ENCODE measurements at places on chromosomes 5 and 9. TPM values are rescaled to one million over a fixed set of nuclear protein-coding genes. Genes with fewer than 3 reads are reported as not detected.

GRCh38 chr9:29838491-29839020 lies 2265.3 kb upstream of the C9orf72 start:
- DNase-seq = peak; percentile 22

GRCh38 chr5:151258201-151258611 lies 5.2 kb downstream of the GM2A start:
- no peak for DNase-seq

- no peak for DNase-seq
Measured at GRCh38 chr9:745761-746380, 95.6 kb upstream of the DMRT1 start.

OR5C1 gene
- polyA plus RNA-seq = not detected

TLE1 gene
- polyA plus RNA-seq = 62.6 TPM

DNA sequence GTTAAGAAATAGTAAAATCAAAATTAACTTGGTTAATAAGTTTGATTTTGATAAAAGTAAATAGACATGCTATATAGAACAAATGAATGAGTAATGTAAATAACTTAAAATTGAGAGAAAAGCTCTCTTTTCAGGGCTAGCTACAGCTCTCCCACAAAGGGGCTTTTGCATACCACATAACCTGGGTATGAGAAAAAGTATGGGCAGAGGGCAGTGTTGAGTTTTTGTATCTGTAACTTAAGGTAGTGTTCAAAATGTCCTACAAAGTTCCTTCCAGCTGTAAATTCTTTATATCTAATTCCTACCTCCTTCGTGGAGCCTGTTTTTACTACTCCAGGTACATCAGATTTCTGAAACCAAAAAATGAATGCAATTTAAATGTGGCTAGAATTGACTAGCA lies 18.9 kb upstream of the TTC33 start:
- DNase-seq = no peak

DNA sequence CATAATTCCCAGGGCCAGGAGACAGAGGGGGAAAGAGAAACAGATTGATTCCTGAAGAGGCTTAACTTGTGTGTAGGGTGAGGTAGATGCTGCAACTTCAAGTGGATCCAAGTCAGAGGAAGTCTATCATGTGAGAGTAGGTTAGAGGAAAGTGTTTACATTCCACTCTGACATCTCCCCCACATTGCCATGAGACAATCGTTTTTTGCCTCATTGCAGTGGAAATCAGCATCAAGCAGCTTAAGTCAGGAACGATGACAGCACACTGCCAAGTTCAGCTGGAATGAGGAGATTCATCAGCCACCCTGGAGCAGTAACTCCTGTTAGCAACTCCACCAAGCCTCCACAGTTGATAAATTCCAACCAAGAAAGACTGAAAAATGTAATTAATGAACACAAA lies 689.7 kb upstream of the MEF2C start:
- no peak for DNase-seq

GRCh38 chr5:6404129-6404528 lies 25.8 kb upstream of the MED10 start:
- DNase-seq = no peak

ANKRD18B gene
- polyA plus RNA-seq = 0.81 TPM

AMBP gene
- polyA plus RNA-seq = not detected

GRCh38 chr9:17082343-17083064 lies 52.3 kb upstream of the CNTLN start:
- peak; percentile 28 for DNase-seq

- DNase-seq = no peak
Measured at GRCh38 chr5:6338135-6338534, 40.2 kb downstream of the MED10 start.

- DNase-seq = no peak
Measured at GRCh38 chr9:71783120-71783523, 14.8 kb upstream of the CEMIP2 start.

- no peak for DNase-seq
Measured at GRCh38 chr9:109253637-109254284, 67.1 kb downstream of the EPB41L4B start.

DNA sequence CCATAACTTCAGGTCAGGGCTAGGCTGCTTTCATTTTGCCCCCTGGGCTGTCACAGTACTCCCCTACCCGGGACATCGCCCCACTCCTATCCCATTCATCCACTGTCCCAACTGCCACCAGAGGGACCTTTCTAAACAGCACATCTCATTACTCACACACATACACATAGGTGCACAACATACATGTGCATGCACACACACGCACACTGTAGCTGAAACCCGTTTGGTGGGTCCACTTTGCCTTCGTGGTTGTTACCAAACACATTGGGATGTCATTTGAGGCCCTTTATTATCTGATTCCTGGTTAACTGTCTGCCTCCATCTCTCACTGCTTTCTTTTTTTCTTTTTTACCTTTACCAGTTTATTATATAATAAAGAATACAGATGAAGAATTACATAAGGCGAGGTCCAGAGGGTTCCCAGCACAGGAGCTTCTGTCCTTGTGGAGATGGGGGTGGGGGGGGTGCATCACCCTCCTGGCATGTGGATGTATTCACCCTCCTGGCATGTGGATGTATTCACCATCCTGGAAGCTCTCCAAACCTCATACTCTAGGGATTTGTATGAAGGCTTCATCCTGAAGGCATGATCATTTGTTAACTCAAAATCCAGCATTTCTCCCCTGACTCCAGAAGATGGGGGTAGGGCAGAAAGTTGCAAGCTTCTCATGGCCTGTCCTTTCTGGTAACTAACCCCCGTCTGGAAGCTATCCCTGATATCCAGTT lies 186.0 kb downstream of the GOLPH3 start:
- DNase-seq = peak; percentile 96

- DNase-seq = no peak
Measured at GRCh38 chr9:29806937-29807618, 2233.8 kb upstream of the C9orf72 start.

ANKRD31 gene
- polyA plus RNA-seq = 0.08 TPM

DNA sequence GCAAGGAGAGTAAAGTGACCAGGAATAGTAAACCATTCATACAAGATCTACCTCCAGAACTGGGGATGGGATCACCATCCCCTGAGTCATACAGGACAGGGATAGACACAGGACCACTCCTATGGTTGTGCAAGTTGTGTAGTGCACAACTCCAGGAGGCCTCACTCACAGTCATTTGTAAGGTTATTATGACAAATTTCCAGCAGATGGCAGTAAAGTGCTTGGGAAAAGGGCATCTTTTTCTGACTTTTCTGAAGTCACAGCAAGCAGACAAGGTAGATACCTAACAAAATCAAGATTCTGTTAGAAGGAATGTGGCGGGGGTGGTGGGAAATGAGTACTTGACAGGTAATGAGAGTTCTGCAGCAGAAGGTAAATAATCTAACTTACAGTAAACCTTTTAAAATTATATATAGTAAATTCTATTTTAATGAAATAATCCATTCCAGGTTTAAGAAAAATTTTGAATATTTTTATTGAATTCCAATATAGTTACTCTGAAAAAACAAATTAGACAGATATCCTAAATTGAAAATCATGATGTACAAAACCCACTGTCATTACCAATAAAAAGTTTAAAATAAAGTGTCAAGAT lies 16.7 kb upstream of the KIF27 start:
- DNase-seq = peak; percentile 71

DNA sequence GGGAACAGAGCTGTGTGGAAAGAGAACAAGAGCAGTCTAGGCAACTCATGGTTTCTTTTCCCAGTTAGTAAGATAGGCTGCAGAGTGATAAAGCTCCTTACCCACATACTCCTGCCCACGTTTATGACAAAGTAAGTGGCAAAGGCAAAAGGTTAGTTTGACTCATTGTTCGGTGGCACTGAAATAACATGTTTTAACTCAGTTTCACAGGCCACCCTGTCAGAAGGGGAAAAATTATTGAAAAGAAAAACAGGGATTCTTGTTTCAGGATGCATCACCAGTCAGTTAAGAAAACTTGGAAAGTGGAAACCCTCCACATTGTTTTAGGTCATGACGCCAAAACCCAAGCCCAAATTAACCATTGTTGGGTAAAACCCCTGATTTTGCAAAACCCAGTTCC lies 22.3 kb upstream of the DAB2 start:
- DNase-seq = no peak

- DNase-seq = no peak
Measured at GRCh38 chr9:107928701-107929371, 439.3 kb upstream of the KLF4 start.

SLC36A2 gene
- polyA plus RNA-seq = not detected

PCDHA3 gene
- 0.19 TPM for polyA plus RNA-seq

- DNase-seq = no peak
Measured at GRCh38 chr5:172114875-172115422, 73.1 kb downstream of the STK10 start.

- no peak for DNase-seq
Measured at GRCh38 chr9:123883634-123884033, 46.3 kb downstream of the DENND1A start.

GRCh38 chr5:77438071-77438470 lies 54.0 kb downstream of the WDR41 start:
- no peak for DNase-seq

ARL14EPL gene
- not detected for polyA plus RNA-seq

DNA sequence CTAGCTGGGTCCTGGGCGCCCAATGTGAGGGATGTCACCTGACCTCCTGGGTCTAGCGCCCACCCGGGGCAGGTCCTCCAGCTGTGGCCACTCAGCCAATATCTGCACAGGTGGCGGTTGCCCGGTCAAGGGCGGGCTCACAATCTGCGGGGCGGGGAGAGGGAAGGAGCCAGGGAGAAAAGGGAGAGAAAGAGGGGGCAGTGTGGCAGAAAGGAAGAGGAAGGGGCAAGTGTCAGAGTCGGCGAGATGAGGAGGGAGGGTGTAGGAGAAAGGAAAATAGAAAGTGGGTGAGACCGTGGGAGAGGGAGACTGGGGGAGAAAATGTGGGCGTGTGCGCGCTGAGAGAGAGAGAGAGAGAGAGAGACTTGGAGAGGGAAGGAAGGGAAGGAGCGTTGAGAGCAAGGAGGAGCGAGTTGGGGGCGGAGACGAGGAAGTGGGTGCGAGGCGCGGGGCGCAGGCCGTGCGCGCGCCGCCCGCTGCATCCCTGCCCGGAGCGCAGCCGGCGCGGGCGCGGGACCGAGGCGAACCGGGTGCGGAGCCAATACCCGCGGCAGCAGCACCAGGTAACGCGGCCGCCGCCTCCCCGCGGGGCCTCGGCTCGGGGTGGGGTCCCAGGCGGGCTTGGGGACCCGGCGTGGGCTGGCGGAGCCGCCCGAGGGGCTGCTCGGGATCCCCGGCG lies at the start of gene HRH2:
Gene HRH2 (plus strand): TSS at position 479 of the 679 bp plus-strand sequence. CDS start 25,163 bp downstream, outside the sequence.
- peak; percentile 34 for DNase-seq

DNA sequence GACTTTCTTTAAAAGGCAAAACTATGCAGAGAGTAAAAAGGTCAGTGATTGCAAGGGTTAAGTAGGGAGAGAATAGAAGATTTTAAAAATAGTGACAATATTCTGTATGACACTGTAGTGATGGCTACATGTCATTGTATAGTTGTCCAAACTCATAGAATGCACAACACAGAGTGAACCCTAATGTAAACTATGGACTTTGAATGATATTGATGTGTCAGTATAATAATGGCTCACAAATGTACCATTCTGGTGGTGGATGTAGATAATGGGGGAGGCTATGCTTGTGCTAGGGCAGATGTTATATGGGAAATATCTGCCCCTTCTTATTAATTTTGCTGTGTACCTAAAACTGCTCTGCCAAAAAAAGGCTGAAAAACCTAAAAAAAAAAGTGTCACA lies 468.9 kb downstream of the KIF4B start:
- DNase-seq = no peak

GRCh38 chr9:18910916-18911315 lies 122.1 kb downstream of the SAXO1 start:
- peak; percentile 49 for DNase-seq

DNA sequence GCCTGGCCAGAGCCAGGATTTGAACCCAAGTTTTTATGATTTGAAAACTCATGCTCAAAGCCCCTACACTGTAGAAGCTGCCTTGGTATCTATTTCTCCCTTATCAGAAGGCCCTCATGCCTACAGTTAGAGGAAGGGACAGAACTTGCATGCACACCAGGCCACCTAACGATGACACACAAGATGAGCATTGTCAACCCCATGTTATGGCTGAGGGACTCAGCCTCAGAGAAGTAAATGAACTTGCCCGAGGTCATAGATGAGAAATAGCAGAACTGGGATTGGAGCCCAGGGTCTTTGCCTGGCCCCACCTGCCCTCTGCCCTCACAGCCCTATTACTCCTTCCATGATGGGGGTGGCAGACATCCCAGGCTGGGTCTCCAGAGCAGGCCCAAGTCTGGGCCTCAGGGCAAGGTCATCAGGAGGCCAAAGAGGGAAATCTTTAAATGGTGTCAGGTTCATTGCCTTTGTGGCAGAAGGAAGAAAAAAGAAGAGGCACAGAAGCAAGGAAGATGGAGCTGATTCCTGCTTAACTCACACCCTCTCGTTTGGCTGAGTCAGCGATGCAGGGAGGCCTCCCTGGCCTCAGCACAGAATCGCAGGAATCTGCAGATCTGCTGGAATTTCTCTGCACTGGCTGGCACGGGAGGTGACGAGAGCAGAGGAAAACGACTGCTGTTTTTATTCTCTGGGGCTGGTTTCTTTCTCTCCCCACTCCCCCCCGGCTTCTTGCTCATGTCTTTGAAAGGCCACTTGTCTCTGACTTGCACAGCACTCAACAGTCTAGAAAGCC lies 20.6 kb upstream of the CRB2 start:
- no peak for DNase-seq

LPAR1 gene
- polyA plus RNA-seq = 58.6 TPM

DNA sequence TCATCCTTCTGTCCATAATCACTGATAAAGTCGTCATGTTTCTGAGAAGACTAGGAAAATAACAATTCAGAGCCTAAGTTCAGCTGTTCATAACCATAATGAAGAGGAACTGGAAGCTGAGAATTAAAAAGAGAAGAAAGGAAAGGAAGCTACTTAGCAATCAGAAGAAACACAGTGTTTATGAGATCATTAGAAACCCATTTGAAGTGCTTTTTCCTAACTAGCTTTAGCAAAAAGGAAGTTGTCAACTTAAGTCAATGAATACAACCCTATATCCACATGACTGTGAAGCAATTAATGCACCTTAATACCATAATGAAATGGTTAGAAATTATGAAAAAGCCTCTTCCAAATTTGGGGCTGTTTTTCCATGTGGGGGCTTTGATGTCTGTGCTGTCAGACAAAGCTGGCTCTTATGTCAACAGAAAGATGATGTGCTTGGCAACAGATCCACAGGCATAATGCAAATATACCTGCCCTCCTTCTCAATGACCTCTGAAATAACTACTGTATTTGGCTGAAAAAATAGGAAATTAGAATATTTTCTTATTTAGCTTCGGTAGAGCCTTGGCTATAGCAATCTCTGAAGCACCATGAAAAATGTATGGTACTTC lies 463.5 kb downstream of the RASEF start:
- no peak for DNase-seq

- no peak for DNase-seq
Measured at GRCh38 chr5:168314735-168315411, 23.4 kb downstream of the WWC1 start.

- DNase-seq = no peak
Measured at GRCh38 chr5:176530983-176531901, 6.0 kb downstream of the RNF44 start.
